ENCODE measurements at places on chromosomes 12 and 14.

- DNase-seq: peak; percentile 60
Measured at GRCh38 chr12:47651368-47652254, 54.2 kb downstream of the RPAP3 start.

GRCh38 chr14:83247924-83248639, 1714.4 kb upstream of the SEL1L start:
- DNase-seq: no peak

DNA sequence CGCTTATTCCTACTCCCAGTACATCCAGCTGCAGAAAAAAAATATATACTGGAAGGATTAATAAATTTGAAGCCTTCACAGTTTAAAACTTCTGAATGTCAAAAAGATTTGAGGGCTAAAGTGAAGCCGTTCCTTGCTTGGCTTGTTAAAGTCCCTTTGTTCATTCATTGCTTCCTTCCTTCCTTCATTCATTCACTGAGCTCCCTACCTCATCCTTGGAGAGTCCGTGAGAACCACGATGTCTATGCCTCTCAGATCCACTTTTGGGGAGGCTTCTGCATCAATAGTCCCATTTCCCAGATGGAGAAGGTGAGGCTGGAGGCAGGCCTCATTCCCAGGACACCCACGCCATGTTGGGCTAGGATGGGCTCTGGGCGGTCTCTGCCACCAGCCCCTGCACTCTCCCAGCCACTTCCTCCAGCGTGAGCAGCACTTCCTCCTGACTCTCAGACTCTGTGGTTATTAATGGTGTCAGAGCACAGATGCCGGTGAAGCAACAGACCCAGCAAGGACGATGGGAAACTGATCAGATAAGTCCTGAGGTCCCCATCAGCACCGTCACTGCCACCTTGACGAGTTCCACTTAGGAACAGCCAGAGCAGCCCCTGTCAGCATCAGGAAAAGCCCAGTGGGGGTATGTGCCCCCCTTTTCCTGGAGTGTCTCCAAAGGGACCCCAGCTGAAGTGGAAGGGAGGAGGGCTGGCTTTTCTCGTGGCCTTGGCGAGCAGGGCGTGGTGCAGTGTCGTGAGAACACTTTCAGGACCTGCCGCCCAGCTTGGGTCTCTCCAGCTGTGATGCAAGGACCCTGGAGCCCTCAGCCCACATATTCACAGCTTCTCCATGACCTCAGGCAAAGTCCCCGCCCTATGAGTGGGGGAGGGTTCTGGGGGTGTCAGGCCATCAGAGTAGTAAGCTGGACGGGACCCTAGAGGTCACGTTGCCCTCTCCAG, 21.2 kb downstream of the ASB2 start:
- DNase-seq: no peak

DNA sequence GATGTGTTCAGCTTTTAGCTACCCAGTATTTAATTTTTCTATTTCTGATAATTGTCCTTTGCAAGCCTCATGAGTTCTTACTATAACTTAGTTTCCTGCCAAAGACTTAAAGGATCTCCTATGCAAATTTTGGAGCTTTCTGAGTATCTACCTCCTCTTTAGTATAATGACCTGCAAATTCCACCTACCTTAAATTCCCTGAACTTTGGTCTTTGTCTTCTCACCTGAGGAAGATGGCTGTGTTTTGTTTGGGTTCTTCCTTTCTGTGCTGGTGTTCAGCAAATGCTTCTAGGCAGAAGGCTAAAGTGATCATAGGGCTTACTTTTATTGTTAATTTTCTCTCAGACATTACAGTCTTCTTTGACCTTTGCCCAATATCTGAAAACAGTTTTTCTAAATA, 142.8 kb downstream of the FUT8 start:
- DNase-seq: no peak

DNA sequence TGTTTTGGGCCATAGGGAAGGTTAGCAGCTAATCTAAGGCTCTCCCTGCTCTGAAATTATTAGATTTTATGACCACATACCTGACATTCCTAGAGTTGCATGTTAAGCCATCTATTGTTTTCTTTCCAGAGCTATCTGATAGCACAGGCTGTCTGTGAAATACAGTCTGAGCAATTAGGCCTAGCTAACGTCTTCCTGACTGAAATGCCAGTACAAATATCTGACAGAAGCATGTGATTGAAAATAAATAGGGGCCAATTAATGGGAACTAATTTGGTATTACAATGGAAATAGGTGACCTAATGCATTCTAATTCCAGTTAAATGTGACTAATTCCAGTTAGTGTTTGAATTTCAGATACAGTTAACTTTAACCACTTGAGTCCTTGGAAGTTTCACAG, 115.2 kb downstream of the C12orf75 start:
- peak; percentile 21 for DNase-seq

- no peak for DNase-seq
Measured at GRCh38 chr14:81849714-81850113, 316.1 kb upstream of the SEL1L start.

DNA sequence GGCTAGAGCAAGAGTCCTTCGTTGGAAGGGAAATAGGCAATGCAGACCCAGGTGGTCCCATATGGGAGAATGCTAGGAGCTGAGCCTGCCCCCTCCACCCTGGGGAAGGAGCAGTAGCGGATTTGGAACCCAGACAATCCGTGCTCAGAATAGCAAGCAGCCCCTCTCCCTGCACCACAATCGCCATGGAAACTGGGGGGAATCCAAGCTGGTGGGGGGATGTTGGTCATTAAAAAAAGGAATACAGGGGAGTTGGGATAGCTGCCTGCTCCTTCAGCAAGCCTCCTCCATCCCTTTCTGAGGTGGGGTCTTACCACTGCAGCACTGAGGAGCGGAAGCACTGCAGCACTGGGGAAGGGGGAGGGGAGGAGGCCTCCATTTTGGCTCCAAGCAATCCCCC, 2.9 kb downstream of the RND1 start:
- no peak for DNase-seq

DNA sequence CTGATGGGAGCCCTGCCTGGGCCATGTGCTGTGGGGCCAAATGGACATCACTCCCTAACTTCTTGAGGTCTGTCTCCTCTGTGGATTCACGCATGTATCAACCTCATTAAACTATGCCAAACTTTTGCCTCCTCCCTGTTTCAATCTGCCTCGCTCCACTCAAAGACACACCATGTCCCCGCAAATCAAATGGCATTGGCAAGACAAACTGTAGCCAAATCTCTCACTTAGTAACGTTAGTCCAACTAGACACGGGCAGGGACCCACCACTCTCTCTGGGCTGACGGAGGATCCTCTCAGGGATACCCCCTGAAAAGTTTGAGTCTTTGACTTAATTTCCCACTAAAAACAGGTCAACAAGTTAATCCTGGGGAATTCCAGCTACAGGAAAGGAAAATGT, 8.0 kb downstream of the ZBTB39 start:
- DNase-seq: no peak

DNA sequence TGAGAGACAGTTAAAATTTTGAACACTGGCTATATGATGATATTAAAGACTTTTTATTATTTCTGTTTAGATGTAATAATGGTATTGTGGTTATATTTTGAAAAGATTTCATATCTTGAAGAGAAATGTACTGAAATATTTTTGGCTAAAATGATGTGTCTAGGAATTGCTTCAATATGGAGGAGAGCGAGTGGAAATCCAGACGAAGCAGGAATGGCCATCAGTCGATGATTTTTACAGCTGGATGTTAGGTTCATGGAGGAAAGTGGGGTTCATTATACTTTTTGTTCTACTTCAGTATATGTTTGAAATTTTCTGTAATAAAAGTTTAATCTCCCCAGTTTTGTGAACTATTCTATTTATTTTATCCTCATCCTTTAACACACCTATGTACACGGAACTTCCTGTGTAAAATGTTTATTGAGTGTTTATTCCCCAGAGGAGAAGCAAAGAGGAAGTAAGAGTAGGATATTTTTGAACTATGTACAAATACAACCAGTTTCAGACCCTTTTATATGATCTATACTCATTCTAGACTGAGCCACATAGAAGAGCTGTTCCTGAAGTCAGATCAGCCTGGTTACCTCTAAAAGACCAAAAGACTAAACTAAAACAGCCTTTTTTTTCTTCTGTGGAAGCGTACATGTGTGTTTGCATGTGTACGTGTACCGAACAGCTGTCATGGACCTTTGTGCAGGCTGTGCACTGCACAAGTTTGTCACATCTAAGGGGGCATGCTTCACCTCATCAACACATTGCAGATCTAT, 211.0 kb upstream of the NUDT4 start:
- no peak for DNase-seq

- DNase-seq: peak; percentile 92
Measured at GRCh38 chr12:57865084-57865751, 18.7 kb upstream of the CTDSP2 start.

- no peak for DNase-seq
Measured at GRCh38 chr12:117321572-117321971, 39.9 kb downstream of the NOS1 start.

- DNase-seq: no peak
Measured at GRCh38 chr14:105876158-105876557, 349.8 kb downstream of the TMEM121 start.

DNA sequence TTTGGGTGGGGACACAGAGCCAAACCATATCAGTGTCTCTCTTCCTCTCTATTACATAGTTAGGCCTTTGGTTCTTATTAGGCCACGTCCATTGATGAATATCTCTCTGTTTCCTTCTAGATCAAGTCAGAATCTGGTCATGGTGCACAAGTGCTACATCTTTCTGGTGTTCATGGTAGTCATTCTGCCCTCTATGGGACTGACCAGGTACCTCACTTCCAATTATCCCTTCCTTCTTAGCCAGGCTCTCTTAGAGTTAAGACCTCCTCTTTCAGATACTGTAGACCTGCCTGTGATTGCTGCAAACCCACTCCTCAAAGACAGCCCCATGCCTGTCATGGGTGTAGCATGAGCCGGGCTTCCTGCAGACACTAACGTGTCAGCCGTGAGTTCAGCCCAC, 25.2 kb downstream of the NGB start:
- peak; percentile 40 for DNase-seq

DNA sequence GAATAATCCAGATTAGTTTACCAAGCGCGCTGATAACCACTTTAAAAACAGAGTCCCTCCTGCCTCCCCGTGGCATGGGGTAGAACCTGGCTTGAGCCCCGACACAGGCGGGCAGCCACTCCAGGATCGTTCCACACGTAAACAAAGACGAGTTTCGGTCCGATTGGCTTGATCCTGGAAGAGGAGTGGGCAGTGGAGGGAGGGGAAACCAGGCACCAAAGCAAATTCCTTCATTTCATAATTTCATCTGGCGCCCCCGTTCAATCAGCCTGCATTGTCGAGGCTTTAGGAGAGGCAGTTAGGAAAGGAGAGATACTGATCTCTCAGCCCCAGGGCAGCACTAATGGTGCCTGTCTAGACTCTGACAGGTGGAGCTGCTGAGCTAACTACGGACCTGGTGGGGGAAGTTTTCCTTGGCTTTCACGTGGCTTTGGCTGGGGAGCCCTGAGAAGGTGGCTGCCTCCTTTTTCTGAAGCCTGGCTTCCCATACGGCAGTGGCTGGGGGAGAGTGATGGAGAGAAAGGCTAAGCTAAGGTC, 751 bp upstream of the GPRC5A start:
- DNase-seq: peak; percentile 79

- DNase-seq: no peak
Measured at GRCh38 chr12:67391656-67392055, 122.5 kb downstream of the CAND1 start.

DNA sequence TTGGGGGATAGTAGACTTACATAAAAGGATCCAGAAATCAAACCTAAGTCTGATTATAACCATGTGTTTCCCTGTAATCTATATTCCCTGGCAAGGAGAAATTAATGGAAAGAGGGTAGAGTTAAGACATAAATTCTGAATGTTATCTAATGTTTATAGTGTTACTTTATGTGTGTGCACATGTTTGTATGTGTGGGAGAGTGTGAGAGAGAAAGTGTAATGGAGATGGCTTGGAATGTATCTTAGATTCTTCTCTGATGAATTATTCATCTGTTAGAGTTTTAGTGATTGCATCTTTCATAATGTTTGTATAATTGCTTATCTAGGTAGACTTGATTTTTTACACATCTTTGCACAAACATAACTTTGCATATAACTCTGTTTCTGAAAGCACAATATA, 490.9 kb downstream of the FLRT2 start:
- no peak for DNase-seq

DNA sequence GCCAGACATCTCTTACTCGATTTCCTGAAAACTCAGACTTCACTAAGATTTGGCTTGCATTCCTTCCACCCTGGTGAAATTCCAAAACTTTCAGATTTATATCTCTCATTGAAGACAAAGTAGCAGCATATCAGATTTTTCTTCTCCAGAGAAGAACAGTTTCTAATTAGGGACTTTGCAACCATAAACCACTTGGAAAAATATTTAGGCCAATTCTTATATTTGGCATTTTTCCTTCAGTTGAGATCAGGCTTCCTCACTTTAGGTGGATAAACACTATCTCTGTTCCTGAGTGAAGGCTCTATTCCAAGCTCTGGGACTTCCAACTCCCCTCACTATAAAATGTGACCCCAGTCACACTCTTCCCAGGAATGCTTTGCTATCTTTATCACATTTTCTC, 1434.3 kb upstream of the FLRT2 start:
- no peak for DNase-seq

DNA sequence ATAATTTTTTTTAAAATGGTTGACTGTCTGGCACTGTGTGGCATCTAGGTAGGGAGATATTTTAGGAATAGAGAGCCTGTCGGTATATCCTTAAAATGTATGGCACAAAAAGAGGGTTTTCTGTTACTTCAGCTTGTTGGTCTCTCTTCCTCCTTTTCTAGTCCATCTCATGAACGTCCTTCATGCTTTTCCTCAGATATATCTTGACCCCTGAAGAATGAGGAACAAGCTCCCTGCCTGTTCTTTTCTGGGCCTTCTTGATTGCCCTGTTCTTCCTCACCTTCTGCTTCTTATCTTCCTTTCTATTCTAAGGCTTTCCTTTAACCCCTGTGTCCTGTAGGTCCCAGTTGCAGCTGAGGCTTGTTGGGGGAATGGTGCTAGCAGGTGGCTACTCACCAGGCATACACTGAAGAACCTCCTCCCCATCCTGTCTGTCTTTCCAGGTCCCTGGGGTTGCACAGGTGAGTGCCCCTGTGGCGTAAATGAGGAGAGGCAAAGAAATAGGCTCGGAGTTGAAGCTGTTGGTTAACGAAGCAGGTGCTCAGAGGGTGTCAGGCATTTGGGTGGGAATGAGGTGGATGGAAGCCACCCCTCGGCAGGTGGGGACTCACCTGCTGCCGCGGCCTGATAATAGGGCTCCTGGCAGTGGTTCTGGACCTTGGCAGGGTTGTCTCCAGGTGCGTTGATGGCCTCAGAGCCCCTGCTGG, 7.2 kb upstream of the C1R start:
- DNase-seq: no peak

GRCh38 chr12:51951843-51952722, 584 bp downstream of the ACVR1B start:
- peak; percentile 34 for DNase-seq

- no peak for DNase-seq
Measured at GRCh38 chr12:105296116-105297089, 34.1 kb upstream of the C12orf75 start.

DNA sequence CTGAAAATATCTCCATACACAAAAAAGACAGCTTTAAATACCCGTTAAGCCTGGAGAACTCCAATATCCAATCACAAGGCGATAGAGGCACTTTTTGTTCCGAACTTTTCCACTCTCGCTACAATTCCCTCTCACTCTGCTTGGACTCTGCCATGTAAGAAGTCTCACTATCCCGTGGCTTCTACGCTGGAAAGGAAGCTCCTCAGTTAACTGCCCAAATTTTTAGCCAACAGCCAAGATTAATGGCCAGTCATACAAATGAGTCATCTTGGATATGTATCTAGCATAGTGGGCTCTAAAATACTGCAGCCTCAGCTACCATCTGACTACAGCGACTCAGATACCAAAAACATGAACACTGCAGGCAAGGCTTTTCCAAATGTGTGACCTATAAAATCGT, 45.5 kb upstream of the RERGL start:
- no peak for DNase-seq

GRCh38 chr12:51672334-51672733, 81.3 kb downstream of the SCN8A start:
- no peak for DNase-seq
